ENCODE measurements at places on chromosomes 7 and 10.

- DNase-seq = no peak
Observed at GRCh38 chr10:70952921-70953320, 64.6 kb upstream of the PCBD1 start.

- DNase-seq = no peak
Observed at GRCh38 chr7:120181499-120181898, 91.5 kb upstream of the KCND2 start.

DNA sequence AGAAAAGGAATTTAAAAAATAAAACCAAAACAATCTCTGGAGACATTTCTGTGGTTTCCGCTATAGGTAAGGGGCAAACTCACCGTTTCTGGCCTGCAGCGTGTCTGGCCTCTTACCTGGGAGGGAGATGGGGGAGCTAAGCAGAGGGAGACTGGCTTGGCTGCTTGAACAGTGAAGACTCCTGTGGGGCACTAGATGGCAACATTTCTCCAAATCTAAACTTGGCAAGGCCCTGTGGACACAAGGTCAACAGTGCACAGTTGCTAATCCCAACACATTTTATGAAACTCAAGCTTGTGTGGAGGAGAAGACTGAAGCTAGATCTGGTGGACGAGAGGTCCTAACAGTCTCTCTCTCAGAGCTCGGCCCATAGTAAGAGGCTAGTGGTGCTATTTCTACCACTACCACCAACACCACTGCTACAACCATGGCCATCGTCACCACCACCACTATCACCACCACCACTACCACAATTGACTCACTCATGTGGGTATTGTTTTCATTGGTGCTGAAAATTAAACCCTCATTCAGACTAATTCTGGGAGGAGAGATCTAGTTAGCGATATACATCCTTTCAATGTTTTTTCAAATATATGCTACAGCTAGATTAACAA, 28.4 kb upstream of the CDHR3 start:
- DNase-seq = no peak

- no peak for DNase-seq
Observed at GRCh38 chr10:97543025-97543546, 29.5 kb upstream of the ANKRD2 start.

DNA sequence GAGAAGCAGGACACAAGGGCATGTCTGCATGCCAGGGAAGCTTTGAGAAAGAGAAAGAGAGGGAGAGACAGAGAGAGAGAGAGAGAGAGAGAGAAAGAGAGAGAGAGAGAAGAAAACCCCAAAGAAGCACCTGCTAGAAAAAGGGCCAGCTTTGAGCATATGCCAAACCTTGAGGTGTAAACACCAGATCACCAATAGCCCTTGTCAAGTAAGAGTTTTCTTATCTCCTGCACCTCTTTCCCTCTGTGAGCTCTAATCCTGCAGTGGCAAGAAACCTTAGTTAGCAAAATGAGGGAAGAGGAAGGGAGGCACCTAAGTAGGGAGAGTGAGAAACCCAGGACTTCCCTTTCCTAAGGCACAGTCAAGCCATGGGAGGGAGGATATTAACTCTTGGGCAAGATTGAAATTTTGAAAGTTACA, 11.3 kb upstream of the TRDMT1 start:
- DNase-seq = no peak

GRCh38 chr7:157423348-157423747, 86.5 kb downstream of the DNAJB6 start:
- DNase-seq = no peak

DNA sequence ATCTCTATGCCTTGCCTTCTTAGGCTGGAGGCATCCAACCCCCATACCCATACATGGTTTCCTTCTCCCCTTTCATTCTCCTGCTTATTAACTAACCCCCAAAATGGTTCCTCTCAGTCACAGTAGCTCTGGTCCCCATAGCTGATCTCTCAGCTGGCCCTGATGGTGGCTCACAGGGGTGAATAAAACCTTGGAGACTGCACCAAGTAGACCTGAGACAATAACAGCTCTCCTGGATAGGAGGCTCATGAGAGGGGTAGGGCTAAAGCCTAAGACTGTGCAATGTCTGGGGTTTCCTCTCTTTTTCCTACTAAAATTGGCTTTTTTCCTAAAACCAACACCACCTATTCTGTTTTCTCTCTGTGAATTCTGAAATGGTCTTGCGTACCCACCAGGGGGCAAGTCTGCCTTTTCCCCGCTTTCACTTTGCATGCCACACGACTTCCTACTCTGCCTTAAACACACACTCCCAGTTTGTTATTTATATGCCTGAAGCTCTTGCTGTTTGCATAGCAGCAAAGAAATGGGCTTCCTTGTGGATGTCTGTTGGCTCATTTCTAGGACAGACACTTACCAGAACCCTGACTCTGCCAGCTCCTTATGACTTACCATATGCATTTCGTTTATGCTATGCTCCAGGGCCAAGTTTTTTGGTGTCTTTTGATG, 18.4 kb upstream of the PON1 start:
- no peak for DNase-seq

- no peak for DNase-seq
Observed at GRCh38 chr7:111107579-111107978, 16.7 kb downstream of the LRRN3 start.

- no peak for DNase-seq
Observed at GRCh38 chr7:22696541-22697228, 30.3 kb upstream of the IL6 start.

GRCh38 chr7:12865593-12865992, 178.2 kb downstream of the ARL4A start:
- no peak for DNase-seq

- no peak for DNase-seq
Observed at GRCh38 chr10:22984066-22984465, 56.2 kb downstream of the ARMC3 start.

- no peak for DNase-seq
Observed at GRCh38 chr7:104861729-104862390, 152.1 kb upstream of the KMT2E start.

All from activated naive CD8-positive, alpha-beta T cell treated with anti-CD3 and anti-CD28 coated beads, Interleukin-2, amount 10 ng/mL, durations not matched to agents 7 days and 5 days (primary cell).